ENCODE measurements at places on chromosomes 4 and X.

GRCh38 chr4:56342746-56343145 is 44.5 kb downstream of the AASDH start:
- DNase-seq, result no peak

DNA sequence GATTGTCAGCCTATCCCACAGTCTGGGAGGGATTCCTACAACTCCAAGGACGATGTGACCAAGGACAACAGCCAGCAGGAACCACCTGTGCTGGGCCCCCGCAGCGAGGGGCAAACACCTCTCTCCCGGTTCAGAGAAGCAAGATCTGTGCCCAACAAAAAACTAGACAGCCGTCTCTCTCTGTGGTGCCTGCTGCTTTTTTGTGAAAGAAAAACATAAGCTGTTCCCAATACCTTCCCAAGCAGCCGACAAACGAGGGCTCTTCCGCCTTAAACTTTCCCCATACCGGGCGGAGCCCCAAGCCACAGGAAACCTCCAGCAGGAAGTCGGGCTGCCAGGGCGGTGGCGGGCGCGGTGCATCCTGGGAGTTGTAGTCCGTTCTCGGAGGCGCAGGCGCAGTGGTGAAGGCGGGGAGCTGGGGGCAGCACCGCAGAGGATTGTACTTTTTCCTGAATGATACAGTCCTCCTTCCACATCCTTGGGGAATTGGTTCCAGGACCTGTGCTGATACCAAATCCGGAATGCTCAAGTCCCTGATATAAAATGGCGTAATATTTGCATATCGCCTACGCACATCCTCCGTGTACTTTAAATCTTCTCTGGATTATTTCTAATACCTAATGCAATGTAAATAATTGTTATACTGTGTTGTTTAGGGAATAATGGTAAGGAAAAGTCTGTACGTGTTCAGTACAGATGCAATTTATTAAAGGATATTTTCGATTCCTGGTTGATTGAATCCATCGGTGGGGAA is 63.1 kb upstream of the IRF2 start:
- peak; percentile 77 for DNase-seq

DNA sequence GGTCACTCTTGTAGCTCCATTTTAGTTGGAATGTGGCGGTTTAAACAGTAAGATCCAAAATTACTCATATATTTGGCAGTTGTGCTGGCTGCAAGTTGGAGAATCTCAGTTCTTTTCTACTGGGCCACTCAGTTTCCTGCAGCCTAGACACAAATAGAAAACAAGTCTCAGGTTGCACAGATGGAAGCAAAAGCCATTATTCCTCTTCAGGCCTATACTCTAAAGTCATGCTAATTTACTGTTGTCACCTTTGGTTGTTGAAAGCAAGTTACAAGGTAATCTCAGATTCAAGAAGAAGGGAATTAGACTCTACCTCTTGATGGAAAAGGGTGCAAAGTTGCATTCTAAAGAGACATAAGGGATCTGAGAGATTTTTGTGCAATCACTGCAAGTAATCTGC is 345.4 kb downstream of the ADAM29 start:
- no peak for DNase-seq

DNA sequence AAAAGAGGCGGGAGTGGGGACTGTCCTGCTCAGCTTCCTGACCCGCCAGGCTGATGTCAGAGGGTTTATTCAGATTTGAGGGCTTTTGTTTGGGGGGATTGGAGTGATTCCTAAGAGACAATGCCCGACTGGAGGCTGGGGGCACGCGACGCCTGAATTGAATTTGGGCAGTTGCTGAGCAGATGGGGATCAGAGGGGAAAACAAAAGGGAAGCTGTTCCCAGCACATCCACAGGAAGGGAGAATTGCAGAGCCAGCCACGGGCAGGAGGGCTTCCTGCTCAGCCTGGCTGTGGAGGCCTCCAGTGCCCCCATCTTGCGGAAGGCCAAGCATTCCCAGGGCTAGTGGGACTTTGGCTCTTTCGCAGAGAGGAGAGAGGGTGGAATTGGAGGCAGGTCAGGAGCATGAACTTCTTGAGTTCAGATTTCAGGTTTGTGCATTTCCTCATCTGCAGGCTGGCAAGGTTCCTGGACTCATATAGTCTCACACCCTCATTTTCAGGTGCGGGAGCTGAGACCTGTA is 162.8 kb downstream of the NHS start:
- DNase-seq, result no peak

- no peak for DNase-seq
Observed at GRCh38 chr4:89727238-89727637, 109.7 kb downstream of the SNCA start.

- no peak for DNase-seq
Observed at GRCh38 chrX:63784902-63785707, at the start of gene ARHGEF9. TSS of gene ARHGEF9 (minus strand) at chrX:63785214. CDS start at chrX:63785145, 69 bp downstream.

GRCh38 chr4:83178029-83178428 is 63.5 kb upstream of the PLAC8 start:
- DNase-seq, result no peak
